CD4-positive, CD25-positive, alpha-beta regulatory T cell (primary cell): ENCODE measurements at places on chromosomes 2 and 18.
A peak's percentile ranks its signal among the peaks of the same experiment; 100 is the strongest.

DNA sequence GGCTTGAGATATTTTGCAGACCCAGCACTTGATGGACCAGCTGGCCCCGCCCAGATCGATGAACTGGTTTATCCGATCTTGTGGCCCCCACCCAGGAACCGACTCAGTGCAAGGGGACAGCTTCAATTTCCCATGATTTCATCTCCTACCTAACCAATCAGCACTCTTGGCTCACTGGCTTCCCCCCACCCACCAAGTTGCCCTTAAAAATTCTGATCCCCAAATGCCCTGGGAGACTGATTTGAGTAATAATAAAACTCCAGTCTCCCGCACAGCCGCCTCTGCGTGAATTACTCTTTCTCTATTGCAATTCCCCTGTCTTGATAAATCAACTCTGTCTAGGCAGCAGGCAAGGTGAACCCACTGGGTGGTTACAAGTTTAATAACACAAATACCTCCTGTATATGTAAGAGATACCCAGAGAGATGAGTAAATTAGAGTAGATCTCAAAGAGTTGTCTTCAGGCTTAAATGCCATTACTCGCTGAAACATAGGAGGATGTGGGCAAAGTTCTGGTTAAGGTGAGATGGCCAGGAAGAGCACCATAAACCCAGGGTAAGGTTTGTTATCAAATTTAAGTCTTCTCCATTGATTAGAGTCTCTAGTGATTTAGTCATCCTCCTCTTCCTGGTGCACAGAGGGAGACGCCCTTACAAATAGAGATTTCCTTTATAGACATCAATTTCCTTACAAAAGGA, 222.8 kb downstream of the ARL4C start:
- DNase-seq, result no peak

DNA sequence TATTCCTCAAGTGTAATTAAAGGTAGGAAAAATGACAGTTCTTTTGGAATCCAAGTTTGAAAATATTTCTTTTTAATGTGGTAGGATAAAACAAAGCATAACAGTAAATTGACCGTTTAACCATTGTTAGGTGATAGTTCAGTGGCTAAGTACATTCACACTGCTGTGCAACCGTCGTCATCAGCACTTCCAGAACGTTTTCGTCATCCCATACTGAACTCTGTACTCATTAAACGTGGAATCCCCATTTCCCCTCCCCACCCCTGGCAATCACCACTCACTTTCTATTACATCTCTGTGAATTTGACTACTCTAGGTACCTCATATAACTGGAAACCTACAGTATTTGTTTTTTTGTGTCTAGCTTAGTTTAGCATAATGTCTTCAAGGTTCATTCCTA, 32.9 kb upstream of the FZD5 start:
- no peak for DNase-seq

DNA sequence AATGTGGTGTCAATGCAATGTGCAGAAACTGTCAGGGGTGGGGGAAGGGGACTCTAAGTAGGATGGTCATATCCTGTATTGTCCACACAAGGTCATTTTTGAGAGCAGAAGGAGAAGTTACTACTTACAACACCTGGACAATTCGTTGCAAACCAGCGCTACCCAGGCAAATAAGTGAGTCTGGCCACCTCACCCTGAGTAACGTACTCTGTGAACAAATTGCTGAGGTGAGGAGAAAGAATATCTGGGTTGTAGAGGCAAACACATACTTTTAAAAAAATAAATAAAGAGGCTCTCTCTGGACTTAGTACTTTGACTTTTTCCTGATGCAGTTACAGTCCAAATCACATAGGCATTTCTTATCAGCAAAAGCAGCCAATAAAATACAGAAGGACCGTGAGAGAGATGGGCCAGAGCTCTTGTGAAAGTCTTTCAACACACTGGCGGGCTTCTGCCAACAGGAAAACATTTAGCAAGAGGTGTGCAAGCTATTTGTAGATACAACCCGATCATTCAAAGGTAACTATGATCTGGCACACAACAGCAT, 268.2 kb upstream of the ID2 start:
- no peak for DNase-seq

GRCh38 chr18:6363216-6363615, 51.5 kb downstream of the L3MBTL4 start:
- no peak for DNase-seq

DNA sequence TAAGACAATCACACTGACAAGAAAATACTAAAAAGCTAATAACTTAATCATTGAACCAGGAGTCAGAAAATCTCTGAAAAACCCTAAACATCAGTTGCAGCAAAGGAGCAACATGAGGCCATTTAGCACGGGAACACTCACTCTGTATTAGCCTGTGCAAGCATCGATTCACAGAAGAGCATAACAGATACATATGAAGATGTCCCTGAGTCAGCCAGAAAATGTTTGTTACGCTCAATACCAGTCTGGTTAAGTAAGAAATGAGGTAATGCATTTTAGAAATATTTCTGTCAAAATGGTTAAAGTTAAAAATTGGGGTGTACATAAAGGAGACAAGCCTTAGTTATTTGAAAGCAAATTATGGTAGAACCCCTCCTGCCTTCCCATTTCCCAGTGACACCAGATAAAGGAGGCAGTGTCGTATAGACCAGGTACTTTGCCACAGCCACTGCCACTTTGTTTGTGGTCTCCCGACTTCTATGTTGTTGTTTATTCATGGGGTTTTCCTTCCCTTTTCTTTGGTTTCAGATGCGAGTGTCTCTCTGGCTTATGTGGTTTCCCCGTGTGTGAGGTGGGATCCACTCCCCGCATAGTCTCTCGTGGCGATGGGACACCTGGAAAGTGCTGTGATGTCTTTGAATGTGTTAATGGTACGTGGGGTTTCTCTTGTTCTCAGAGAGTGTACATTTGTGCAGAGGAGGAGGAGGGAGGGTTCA, 108.6 kb downstream of the CRIM1 start:
- no peak for DNase-seq

GRCh38 chr2:112958428-112959108, 19.2 kb upstream of the IL36G start:
- DNase-seq, result peak; percentile 53
